ENCODE measurements at places on chromosomes 2 and 18. TPM values are rescaled to one million over a fixed set of nuclear protein-coding genes. Genes with fewer than 3 reads are reported as not detected.

SERPINB4 gene
- 63.5 TPM for total RNA-seq

DLGAP1 gene
- total RNA-seq, result not detected

LRATD1 gene
- 27.0 TPM for total RNA-seq

TUBA4B gene
- total RNA-seq, result not detected

MRO gene
- total RNA-seq, result not detected

GKN2 gene
- not detected for total RNA-seq

BBS5 gene
- 2.1 TPM for total RNA-seq

LONRF2 gene
- not detected for total RNA-seq

TUBA3E gene
- not detected for total RNA-seq

POTEJ gene
- total RNA-seq, result not detected

CCNYL1 gene
- 8.9 TPM for total RNA-seq

PLEK gene
- total RNA-seq, result not detected

DNAJC5G gene
- total RNA-seq, result not detected

CENPA gene
- total RNA-seq, result 0.07 TPM

CFAP53 gene
- total RNA-seq, result 0.68 TPM

KIF5C gene
- total RNA-seq, result under 0.01 TPM

DSG4 gene
- not detected for total RNA-seq

CXCR4 gene
- total RNA-seq, result not detected

DPP10 gene
- not detected for total RNA-seq

LYPD6B gene
- 10.9 TPM for total RNA-seq

C2orf72 gene
- not detected for total RNA-seq

RTP5 gene
- total RNA-seq, result not detected

SMPD4 gene
- 12.0 TPM for total RNA-seq

MPP4 gene
- total RNA-seq, result under 0.01 TPM

FBXO48 gene
- 0.68 TPM for total RNA-seq

CRYBA2 gene
- not detected for total RNA-seq

DCDC2C gene
- total RNA-seq, result not detected

REG3G gene
- not detected for total RNA-seq

IRS1 gene
- 34.7 TPM for total RNA-seq

TNS1 gene
- 0.50 TPM for total RNA-seq

PLB1 gene
- 0.34 TPM for total RNA-seq

CXCR2 gene
- 0.28 TPM for total RNA-seq

FAM98A gene
- 57.7 TPM for total RNA-seq

SLC66A3 gene
- 8.5 TPM for total RNA-seq

WNT10A gene
- total RNA-seq, result 7.5 TPM

SIGLEC15 gene
- not detected for total RNA-seq

REG1B gene
- not detected for total RNA-seq

RETSAT gene
- total RNA-seq, result 85.4 TPM

ZC3H6 gene
- total RNA-seq, result 8.3 TPM

KANSL1L gene
- total RNA-seq, result 9.2 TPM

RASGRP3 gene
- under 0.01 TPM for total RNA-seq

CDCA7 gene
- total RNA-seq, result 3.8 TPM

TSPYL6 gene
- total RNA-seq, result not detected

SFTPB gene
- total RNA-seq, result not detected

CENPO gene
- 1.4 TPM for total RNA-seq

GPR55 gene
- total RNA-seq, result not detected

C2orf15 gene
- 2.1 TPM for total RNA-seq

CCDC141 gene
- total RNA-seq, result not detected
